ENCODE measurements at places on chromosomes 7 and 10. TPM values are rescaled to one million over a fixed set of nuclear protein-coding genes. Genes with fewer than 3 reads are reported as not detected.

Gene TMEM270
- total RNA-seq: not detected

Gene EPO
- not detected for total RNA-seq

Gene GRB10
- total RNA-seq: 83.6 TPM

Gene LEP
- total RNA-seq: not detected

Gene LLCFC1
- not detected for total RNA-seq

Gene CLEC2L
- not detected for total RNA-seq

Gene CYP2C9
- not detected for total RNA-seq

Gene CYP26C1
- total RNA-seq: not detected

Gene MUC3A
- total RNA-seq: not detected

GRCh38 chr10:118971187-118971586 lies 58.3 kb upstream of the NANOS1 start:
- peaks cover 6% of the 10 kb centered on the region for H3K4me1 ChIP-seq
- H3K4me3 ChIP-seq: no peak overlapping the region
- H3K36me3 ChIP-seq: no peaks in the 10 kb centered on the region
- no peak for DNase-seq
- no peak overlapping the region for H3K27ac ChIP-seq
- no peaks in the 10 kb centered on the region for H3K27me3 ChIP-seq

DNA sequence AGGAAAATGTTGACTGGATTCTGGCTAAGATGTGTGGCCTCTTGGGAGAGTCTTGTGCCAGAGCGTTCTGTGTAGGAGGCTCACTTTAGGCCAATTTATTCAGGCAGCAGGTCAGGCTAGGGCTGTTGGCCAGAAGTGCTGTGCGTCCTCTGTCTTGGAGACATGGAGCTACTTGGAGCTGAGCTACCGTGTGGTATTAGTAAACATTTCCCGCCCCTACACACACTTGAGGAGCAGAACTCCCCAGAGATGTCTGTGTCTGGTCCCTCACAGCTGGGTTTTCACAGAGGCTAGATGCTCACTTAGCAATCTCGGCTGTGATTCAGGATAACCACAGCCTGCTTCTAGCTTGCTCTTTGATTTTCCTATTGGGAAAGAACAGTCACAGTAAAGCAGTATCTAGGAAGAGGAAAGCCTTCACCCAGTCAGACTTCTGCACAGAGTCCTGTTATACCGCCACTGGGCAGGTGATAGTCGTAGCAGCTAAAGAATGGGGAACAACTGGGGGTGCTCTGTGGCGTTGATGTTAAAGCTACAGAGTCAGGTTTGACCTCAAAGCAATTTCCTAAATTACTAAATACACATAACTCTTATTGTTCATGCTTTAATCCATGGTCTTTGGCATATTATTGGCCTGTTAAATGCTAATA lies 86.7 kb downstream of the MDFIC start:
- H3K4me1 ChIP-seq: peaks cover 30% of the 10 kb centered on the region
- H3K36me3 ChIP-seq: no peaks in the 10 kb centered on the region
- no peaks in the 10 kb centered on the region for H3K27me3 ChIP-seq
- no peak overlapping the region for H3K4me3 ChIP-seq
- peak; percentile 83 for DNase-seq

DNA sequence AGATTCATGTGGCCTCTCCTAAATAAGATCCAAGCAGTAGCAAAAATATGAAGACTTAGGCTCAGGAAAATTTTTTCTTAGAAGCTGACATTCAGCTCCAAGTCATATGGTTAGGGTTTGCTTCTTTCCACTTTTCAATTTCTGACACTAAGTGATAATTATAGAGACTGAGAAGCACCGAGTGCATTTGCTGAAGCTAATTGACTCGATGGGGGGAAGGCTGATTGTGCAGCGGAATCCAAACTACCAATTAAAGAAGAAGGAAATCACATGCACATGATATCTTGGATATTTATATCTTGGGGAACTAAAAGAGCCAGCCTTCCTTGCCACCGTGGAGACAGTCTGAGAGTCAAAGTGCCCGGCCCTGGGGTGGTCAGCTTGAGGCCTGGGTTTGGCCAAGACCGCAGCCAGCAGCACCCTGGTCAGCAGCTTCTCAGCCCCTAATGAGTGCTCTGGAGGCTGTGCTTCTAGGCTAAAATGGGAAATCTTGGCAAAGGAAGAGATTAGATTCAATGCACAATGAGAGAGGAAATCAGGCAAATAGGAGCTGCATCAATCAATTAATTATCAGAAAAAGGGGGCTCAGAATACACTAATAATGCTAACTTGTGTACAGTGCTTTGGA lies 589.3 kb downstream of the NRG3 start:
- H3K27me3 ChIP-seq: no peaks in the 10 kb centered on the region
- DNase-seq: no peak
- H3K27ac ChIP-seq: no peak overlapping the region
- no peak overlapping the region for H3K4me3 ChIP-seq

GRCh38 chr10:73759512-73760115 lies 15.4 kb downstream of the SEC24C start:
- H3K27ac ChIP-seq: no peak overlapping the region
- peak; percentile 33 for DNase-seq
- no peak overlapping the region for H3K4me3 ChIP-seq
- no peaks in the 10 kb centered on the region for H3K4me1 ChIP-seq
- peaks cover 60% of the 10 kb centered on the region for H3K36me3 ChIP-seq
- H3K27me3 ChIP-seq: no peaks in the 10 kb centered on the region

- H3K4me3 ChIP-seq: no peak overlapping the region
- no peak for DNase-seq
- peaks cover 4% of the 10 kb centered on the region for H3K4me1 ChIP-seq
- H3K27me3 ChIP-seq: peaks cover 22% of the 10 kb centered on the region
- H3K27ac ChIP-seq: no peak overlapping the region
- H3K36me3 ChIP-seq: no peaks in the 10 kb centered on the region
These were observed 34.6 kb downstream of the IFT22 start for GRCh38 chr7:101287032-101287431.

- H3K4me3 ChIP-seq: no peak overlapping the region
- H3K27me3 ChIP-seq: no peaks in the 10 kb centered on the region
- no peak for DNase-seq
- no peaks in the 10 kb centered on the region for H3K36me3 ChIP-seq
- no peak overlapping the region for H3K27ac ChIP-seq
These were observed 199.9 kb downstream of the KLF6 start for GRCh38 chr10:3584926-3585784.

GRCh38 chr7:18175801-18176450 lies 148.3 kb upstream of the PRPS1L1 start:
- H3K4me3 ChIP-seq: no peak overlapping the region
- H3K27me3 ChIP-seq: no peaks in the 10 kb centered on the region
- H3K4me1 ChIP-seq: peaks cover 13% of the 10 kb centered on the region
- H3K36me3 ChIP-seq: no peaks in the 10 kb centered on the region
- H3K27ac ChIP-seq: no peak overlapping the region
- DNase-seq: no peak

- H3K36me3 ChIP-seq: no peaks in the 10 kb centered on the region
- no peak overlapping the region for H3K4me3 ChIP-seq
- DNase-seq: peak; percentile 74
- no peaks in the 10 kb centered on the region for H3K27me3 ChIP-seq
- H3K27ac ChIP-seq: peak overlapping the region; percentile 90
These were observed 4.9 kb downstream of the FAM53B start for GRCh38 chr10:124739119-124739921.

DNA sequence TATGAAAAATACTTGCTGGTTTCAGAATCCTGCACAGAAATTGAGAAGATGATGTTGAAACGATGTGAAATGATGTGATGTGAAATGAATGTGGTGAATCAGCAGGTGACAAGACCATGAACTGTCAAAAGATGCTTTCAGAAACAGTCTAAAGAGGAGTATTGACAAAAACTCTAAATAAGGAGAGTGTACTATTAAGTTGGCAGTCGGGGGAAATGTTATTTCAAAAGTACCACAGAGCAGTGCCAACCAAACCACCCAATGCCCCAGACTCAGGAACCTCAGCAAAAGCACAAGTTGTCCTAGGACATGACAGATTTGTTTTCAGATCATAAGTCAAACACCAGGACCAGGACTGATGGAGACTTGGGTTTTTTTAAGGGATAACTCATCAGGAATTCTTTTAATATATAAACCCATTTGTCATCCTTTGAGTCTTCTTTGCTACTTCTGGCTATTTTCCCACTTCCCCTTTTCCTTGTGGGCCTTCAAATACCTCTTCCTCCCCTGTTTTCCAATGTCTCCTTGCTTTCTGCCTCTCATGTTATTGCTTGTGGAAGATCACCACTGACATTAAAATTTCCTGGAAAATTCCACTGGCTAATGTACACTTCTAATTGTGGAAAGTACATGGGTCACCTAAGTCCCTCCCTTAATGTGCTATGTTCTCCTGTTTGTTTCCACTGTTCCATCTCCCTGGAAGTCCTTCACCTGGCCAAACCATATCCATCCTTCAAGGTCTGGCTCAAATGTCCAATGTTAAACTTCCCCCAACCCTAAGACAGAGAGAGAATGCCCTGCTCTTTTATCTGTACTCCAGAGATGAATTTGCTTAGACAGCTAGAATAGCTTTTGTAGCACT lies 10.2 kb upstream of the PPP1R3C start:
- H3K4me3 ChIP-seq: no peak overlapping the region
- DNase-seq: no peak
- no peaks in the 10 kb centered on the region for H3K27me3 ChIP-seq

DNA sequence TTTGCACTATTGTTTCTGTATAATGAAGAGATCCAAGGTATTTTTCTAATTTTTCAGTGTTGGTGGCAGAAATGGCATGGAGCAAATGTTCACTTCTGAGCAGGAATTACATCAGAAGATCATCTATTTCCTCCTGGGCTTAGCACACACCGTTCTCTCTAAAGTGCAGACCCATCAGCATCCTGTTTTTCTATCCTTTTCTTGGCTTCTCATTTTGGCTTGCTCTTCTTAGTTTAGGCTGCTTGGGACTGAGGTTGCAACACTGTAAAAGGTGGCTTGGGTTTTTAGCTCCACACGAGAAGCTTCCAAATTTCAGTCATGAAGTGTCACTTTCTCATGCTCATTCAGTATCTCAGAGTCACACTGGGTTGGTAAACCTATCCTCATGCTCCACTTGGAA lies 79.9 kb upstream of the SMIM30 start:
- DNase-seq: no peak
- H3K4me3 ChIP-seq: no peak overlapping the region
- no peaks in the 10 kb centered on the region for H3K36me3 ChIP-seq
- H3K27ac ChIP-seq: no peak overlapping the region

- peaks cover 13% of the 10 kb centered on the region for H3K36me3 ChIP-seq
- no peak for DNase-seq
- H3K27ac ChIP-seq: no peak overlapping the region
- no peak overlapping the region for H3K4me3 ChIP-seq
These were observed 5.6 kb downstream of the RHBDD2 start for GRCh38 chr7:75884476-75884875.

- no peaks in the 10 kb centered on the region for H3K27me3 ChIP-seq
- H3K27ac ChIP-seq: no peak overlapping the region
- no peak for DNase-seq
- H3K4me1 ChIP-seq: no peaks in the 10 kb centered on the region
- H3K36me3 ChIP-seq: peaks cover 46% of the 10 kb centered on the region
These were observed 11.8 kb downstream of the MAD1L1 start for GRCh38 chr7:2220954-2221353.

- no peaks in the 10 kb centered on the region for H3K4me1 ChIP-seq
- no peak overlapping the region for H3K27ac ChIP-seq
- DNase-seq: no peak
- no peak overlapping the region for H3K4me3 ChIP-seq
- peaks cover 18% of the 10 kb centered on the region for H3K27me3 ChIP-seq
These were observed 17.3 kb downstream of the CYP2E1 start for GRCh38 chr10:133544506-133544905.

DNA sequence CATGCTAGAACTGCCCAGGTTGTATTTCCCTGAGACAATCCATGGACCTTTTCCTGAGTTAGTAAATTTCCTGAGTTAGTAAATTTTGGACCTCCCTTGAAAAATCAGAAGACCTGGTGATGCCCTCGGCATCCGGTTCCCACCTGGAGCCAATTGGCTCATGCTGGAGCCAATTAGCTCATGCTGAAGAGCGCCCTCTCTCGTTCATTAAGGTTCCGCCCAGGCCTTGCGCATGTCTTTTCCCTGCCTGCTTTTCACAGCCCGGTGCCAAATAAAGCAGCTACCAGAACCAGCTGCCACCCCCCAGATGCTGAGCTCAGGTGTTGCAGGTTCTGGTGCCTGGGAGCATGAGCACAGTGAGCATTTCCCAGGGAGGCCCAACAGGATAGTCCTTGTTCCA lies 96.2 kb downstream of the APBB1IP start:
- H3K4me3 ChIP-seq: no peak overlapping the region
- no peaks in the 10 kb centered on the region for H3K36me3 ChIP-seq
- no peaks in the 10 kb centered on the region for H3K4me1 ChIP-seq

DNA sequence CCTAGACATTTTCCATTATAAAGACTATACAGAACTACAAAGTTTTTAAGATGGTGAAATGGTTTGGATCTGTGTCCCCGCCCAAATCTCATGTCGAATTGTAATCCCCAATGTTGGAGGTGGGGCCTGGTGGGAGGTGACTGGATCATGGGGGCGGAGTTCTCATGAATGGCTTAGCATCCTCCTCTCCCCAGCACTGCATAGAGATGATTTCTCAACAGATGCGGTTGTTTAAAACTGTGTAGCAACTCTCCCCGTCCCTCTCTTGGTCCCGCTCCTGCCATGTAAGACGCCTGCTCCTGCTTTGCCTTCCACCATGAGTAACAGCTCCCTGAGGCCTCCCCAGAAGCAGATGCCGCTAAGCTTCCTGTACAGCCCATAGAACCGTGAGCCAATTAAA lies 1.6 kb downstream of the FAM133B start:
- no peaks in the 10 kb centered on the region for H3K4me1 ChIP-seq
- no peaks in the 10 kb centered on the region for H3K27me3 ChIP-seq
- no peak overlapping the region for H3K27ac ChIP-seq
- H3K4me3 ChIP-seq: no peak overlapping the region
- no peak for DNase-seq

DNA sequence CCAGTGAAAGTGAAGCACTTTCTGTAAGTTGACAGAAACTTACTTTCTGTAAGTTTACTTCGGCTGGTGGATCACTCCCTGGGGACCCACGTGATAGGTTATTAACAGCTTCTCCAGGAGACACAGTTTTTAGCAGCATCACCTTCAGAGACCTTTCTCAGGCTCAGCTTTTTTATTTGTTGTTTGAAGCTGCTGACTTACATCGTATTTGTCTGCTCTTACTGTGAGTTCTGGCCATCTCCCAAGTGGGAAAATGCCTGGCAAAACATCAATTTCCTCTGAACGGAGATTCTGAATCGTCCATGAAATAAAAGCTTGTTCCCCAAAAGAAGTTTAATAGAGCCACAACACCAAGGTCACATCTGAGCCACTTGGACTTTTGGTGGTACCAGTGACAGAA lies 178.7 kb upstream of the PODXL start:
- H3K4me1 ChIP-seq: peaks cover 6% of the 10 kb centered on the region
- DNase-seq: no peak
- no peaks in the 10 kb centered on the region for H3K27me3 ChIP-seq
- no peak overlapping the region for H3K4me3 ChIP-seq
- no peak overlapping the region for H3K27ac ChIP-seq

- DNase-seq: no peak
- no peaks in the 10 kb centered on the region for H3K36me3 ChIP-seq
- no peak overlapping the region for H3K27ac ChIP-seq
- peaks cover 11% of the 10 kb centered on the region for H3K4me1 ChIP-seq
These were observed 33.0 kb upstream of the RNF32 start for GRCh38 chr7:156607332-156608172.

GRCh38 chr7:70193514-70193913 lies 595.2 kb downstream of the AUTS2 start:
- no peak overlapping the region for H3K4me3 ChIP-seq
- H3K27me3 ChIP-seq: no peaks in the 10 kb centered on the region
- no peaks in the 10 kb centered on the region for H3K36me3 ChIP-seq
- H3K4me1 ChIP-seq: no peaks in the 10 kb centered on the region

- no peak for DNase-seq
- no peaks in the 10 kb centered on the region for H3K36me3 ChIP-seq
- no peaks in the 10 kb centered on the region for H3K27me3 ChIP-seq
- no peak overlapping the region for H3K27ac ChIP-seq
These were observed 83.6 kb downstream of the CFAP58 start for GRCh38 chr10:104437226-104437625.
